T-helper 17 cell (primary cell): ENCODE measurements at places on chromosomes 6 and 20.
A peak's percentile ranks its signal among the peaks of the same experiment; 100 is the strongest.

DNA sequence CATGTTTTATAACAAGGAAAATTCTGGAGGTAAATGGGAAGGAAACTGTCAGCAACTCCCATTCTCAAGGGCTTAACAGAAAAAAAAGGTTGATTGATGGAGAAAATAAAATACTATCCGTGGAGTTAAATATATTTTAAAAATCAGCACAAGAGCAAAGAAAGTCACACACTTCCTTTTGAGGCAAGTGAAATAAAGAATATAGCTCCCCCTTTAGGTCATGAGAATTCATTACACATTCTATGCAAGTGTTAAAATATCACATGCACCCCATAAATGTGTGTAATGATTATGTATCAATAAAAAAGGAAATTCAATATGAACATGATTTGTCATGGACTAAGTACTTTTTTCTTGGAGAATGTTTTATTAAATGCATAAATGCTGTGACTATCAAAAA lies 349.2 kb downstream of the TPBG start:
- no peak for DNase-seq

DNA sequence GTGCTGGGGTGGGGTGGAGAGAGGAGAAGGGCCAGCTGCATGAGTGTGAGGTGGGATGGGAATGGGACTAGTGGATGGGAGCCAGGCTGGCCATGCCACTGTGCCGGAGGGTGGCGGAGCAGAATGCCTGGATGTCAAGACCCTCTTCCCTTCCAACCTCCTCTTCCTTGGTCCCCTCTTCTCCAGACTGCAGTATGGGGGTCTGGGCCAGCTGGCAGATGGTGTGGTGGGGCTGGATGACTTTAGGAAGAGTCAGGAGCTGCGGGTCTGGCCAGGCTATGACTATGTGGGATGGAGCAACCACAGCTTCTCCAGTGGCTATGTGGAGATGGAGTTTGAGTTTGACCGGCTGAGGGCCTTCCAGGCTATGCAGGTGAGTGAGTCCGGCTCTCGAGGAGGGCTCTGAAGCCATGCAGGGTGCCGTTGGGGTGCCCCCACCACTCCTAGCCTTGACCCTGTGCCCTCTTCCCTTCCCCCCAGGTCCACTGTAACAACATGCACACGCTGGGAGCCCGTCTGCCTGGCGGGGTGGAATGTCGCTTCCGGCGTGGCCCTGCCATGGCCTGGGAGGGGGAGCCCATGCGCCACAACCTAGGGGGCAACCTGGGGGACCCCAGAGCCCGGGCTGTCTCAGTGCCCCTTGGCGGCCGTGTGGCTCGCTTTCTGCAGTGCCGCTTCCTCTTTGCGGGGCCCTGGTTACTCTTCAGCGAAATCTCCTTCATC lies 7.7 kb downstream of the DDR1 start:
- DNase-seq, result no peak

DNA sequence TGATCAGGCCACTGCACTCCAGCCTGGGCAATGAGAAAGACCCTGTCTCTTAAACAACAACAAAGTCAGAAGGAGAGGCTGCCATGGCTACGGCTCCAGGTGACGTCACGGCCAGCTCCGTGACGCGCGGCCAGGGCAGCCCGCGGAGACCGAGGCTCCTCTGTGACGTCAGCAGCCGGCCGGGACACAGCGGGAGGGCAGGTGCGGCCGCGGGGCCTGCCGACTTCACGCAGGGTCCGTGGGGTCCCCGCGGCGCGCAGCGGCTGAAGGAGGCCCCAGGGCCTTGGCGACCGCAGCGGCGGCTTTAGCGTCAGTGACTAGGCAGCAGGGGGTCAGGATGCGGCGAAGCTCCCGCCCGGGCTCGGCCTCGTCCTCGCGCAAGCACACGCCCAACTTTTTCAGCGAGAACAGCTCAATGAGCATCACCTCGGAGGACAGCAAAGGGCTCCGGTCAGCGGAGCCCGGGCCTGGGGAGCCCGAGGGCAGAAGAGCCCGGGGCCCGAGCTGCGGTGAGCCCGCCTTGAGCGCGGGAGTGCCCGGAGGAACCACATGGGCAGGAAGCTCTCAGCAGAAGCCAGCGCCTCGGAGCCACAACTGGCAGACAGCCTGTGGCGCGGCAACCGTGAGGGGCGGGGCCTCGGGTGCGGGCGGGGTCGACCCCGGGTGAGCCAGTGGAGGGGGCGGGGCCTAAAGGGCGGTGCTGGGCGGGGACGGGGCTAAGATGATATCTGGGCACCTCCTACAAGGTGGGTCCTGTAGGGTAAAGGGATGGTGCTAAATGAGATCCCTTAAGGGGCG lies at the start of gene SPAG4:
SPAG4 (plus strand) TSS at position 163 of the 798 bp plus-strand sequence; CDS start at position 338, 175 bp downstream.
- peak; percentile 100 for DNase-seq

DNA sequence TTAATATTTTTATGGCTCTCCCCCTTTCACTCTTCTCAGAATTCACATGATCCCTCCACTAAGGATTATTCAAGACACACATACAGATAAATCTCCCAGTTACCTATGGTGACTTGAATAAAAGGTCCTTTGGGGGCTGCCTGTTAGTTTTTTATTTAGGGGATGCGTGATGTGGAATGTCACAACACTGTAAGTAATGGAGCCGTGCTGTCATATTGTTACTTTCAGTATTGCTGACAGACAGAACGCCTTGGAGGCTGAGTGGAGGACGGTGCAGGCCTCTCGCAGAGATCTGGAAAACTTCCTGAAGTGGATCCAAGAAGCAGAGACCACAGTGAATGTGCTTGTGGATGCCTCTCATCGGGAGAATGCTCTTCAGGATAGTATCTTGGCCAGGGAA lies 291.7 kb downstream of the UTRN start:
- no peak for DNase-seq

DNA sequence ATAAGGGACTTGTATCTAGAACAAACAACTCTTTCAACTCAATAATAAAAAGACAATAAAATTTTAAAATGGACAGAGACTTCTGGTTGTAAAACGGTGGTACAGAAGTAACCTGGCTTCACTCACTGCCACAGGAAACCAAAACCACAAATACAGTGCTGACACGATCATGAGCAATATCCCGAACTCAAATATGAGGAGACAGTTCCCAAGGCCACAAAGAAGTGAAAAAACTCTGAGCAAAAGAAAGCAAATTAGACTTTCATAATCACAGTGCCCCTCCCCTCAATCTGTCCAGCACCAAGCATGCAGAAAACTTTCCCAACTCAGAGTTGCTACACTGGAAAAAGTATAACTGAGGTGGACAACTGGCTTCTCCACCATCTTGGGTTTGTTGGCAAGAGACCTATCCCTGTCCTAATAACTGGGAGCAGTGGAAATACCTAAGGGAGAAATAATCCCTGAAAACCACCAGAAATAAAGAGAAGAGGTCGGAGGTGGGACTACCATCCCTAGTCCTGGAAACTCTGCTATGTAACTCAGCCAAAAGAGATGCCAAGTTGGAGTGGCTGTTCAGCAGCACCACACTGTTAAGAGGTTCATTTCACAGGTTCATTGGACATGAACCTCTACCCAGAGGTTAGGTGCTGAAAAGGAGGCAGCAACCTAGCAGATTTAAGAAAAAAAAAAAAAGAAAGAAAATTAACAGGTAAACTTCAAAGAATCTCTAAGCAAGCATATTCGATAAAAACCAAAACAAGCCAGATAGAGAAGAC lies 55.5 kb downstream of the REV3L start:
- DNase-seq, result no peak

- no peak for DNase-seq
Observed at GRCh38 chr6:1100269-1100668, 211.6 kb upstream of the FOXQ1 start.

DNA sequence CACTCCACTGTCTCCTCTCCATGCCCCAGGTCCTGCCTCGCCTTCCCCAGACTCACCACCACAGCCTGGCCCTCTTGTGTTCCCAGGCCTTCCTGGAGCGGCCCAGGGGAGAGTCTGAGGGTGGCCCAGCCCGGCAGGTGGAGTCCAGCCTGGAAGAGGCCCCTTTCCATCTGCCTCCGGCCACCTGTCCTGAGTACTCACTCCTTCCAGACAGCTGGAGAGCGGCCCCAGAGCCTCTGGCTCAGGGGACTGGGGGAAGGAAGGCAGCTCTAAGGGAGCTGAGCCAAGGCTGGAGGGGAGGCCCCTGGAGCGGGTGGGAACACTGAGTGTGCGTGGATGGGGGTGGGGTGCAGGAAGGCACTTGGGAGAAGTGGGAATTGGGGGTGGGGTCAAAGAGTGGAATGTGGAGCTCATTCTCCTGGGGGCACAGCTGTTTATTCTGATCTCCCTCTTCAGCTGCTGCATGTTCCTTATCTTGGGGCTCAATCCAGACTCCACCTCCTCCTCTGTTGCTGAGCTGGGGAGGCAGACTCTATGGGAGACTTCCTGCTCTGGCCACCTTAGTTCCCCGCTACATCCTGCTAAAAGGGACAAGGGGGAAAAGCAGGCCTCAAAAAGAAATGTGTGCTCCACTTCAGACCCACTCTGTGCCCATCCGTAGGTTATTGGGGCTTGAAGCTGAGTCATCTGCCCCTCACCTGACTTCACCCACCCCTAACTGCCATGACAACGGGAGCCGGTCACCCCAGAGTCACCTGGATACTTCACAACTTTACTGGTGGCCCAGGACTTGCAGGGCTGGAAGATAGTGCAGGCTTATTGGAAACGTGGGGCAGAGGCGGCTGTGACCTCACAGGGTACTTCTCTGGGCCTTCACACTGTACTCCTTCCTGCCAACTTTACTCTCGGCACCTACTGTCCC lies 19.5 kb upstream of the TAF8 start:
- no peak for DNase-seq

- no peak for DNase-seq
Observed at GRCh38 chr6:84422380-84422968, 195.0 kb upstream of the CEP162 start.

DNA sequence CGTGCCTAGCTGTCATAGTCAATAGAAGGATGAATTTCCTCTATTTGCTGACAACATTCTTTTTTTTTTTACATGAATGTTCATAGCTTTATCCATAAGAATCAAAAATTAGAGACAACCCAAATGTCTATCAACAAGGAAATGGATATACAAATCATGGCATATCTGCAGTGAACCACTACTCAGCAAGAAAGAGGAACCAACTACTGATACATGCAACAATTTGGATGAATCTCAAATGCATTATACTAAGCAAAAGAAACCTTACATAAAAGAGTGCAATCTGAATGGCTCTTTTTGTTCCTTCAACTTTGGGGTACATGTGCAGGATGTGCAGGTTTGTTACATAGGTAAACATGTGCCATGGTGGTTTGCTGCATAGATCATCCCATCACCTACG lies 17.7 kb upstream of the MCM9 start:
- no peak for DNase-seq

GRCh38 chr20:14764511-14765369 lies 427.3 kb upstream of the FLRT3 start:
- no peak for DNase-seq

DNA sequence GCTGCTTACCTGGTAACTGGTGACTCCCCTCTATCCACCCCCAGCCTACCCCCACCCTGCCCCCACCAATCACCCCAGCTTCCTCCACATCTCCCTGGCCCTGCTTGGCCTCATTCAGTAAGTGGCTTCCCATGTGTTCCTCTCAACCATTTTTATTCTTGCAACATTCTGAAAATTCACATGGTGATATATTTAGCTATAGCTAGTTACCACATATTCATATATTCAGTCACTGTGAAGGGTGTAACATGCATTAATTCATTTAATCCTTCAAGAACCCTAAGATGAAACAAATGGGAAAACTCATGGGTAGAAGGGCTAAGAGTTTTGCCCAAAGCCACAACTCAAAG lies 95.4 kb upstream of the CEP85L start:
- no peak for DNase-seq

DNA sequence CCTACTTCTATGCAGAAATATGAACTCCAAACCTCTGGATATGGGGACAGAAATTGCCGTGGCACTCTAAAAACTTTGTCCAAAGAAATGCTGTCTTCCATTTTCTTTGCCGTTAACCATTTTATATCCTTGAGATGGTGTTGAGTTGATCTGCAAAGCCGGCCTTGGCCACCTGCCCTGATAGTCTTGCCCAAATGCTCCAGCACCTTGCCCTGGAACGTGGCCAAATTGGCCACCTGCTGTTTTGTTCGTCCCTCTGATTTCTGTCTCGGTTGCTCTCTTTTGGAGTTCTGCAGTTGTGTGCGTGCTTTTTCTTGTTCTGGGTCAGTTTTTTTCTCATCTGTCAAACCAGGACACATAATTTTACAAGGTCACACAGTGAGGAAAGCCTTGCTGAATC lies 239.7 kb upstream of the GMDS start:
- no peak for DNase-seq

GRCh38 chr6:161413355-161413771 lies 139.5 kb upstream of the AGPAT4 start:
- DNase-seq, result no peak

GRCh38 chr6:163254341-163254835 lies 160.1 kb upstream of the QKI start:
- no peak for DNase-seq

- DNase-seq, result no peak
Observed at GRCh38 chr6:393391-394221, 2.1 kb downstream of the IRF4 start.

- no peak for DNase-seq
Observed at GRCh38 chr20:57316795-57317201, 12.8 kb upstream of the SPO11 start.

DNA sequence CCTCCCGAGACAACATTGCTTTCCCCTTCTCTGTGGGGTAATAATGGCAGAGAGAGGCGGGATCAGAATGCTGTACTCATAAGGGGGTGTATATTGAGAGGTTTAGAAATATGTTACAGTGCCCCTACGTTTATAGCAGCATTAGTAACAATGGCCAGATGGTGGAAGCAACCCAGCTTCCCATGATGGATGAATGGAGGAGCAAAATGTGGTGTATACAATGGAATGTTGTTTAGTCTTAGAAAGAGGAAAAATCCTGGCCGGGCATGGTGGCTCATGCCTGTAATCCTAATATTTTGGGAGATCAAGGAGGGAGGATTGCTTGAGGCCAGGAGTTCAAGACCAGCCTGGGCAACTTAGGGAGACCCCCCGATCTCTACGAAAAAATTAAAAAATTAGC lies 12.9 kb downstream of the BANF2 start:
- DNase-seq, result no peak

DNA sequence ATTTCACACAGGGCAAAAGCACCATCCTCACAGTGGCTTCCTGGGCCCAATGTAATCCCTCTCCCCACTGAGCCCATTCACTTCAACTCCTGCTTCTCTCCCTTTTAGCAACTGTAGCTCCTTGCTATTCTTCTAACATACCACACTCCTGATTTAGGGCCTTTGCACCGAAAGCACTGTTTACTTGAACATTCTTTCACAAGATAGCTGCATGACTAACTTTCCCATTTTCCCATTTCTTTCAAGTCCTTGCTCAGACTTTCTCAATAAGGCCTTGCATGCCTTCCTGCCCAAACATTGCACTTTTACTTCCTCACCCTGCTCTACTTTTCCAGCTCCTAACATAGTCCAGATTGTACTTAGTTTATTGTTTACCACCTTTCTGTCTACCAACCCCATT lies 73.0 kb downstream of the SHPRH start:
- DNase-seq, result no peak

DNA sequence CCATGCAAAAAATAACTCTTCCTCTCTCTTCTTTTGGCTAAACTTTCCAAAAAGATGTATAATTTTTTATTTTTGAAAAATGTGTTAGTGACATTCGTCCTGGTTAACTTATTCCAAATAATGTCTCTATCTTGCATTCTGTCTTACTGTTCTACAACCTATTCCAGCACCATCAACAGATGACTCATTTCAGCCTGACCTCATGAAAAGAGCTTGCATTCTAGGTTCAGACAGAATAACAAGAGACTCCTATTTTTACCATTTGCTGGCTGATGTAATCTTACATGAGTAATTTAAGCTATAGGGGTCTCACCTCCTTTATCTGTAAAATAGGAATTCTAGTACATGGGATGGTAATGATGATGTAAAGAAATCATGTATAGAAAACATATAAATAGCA lies 109.0 kb downstream of the FUT9 start:
- no peak for DNase-seq
